Epithelial cell of esophagus (primary cell): ENCODE measurements at places on chromosomes 7 and 10.

DNA sequence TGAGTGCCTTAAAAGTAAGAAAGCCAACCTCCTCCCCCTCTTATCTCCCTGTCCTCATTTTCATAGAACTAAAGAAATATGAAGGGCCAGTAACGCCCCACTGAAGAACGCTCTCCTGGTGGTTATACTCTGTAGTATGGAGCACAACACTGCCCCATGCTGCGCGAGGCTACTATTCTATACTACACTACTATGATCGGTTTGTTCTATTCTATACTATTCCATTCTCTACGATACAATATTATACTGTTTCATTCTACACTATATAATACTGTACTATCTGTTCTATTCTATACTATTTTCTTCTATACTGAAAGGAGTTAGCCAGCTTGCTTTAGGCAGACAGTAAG, 34.8 kb downstream of the DIP2C start:
- no peak for DNase-seq

DNA sequence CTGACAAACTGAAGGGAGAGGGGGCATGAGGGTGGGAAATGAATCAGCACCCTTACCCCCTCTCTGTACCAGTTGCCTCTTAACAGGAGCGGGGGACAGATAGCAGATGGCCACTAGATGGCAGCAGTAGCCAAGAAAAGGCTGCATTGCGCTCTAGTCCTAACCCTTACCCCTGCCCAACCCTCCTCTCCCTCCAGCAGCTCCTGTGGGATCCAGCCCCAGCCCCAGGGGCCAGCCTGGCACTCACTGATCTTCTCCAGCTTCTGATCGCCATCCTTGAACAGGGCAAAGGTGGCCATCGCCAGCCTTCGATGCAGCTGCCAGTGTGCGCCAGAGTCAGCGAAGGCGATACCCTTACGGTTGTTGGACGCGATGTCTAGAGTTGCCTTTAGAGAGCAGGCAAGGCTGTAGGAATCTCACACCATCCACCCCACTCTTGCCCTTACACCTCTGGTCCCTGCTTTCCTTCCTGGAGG, 2.2 kb downstream of the CYP17A1 start:
- DNase-seq: peak; percentile 81

DNA sequence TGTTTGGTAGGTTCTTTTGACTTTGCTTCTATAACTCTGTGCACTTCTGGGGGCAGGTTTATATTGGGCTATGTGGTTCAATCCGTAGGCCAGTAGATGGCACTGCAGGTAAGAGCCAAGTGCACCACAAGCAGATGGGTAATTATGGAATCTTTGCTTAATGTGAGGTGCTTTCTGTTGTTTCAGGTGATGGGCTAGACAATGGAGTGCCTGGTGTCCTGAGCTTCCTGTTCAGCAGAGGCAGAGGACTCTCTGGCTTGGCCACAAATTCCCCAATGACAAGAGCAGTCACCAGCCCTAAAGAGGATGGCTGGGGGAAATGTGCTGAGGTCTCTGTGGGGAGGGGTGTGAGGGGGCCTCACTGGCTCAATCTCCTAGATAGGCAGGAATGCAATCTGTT, 455.0 kb downstream of the CCSER2 start:
- peak; percentile 65 for DNase-seq

- DNase-seq: no peak
Measured at GRCh38 chr10:84818961-84819360, 490.6 kb downstream of the CCSER2 start.

DNA sequence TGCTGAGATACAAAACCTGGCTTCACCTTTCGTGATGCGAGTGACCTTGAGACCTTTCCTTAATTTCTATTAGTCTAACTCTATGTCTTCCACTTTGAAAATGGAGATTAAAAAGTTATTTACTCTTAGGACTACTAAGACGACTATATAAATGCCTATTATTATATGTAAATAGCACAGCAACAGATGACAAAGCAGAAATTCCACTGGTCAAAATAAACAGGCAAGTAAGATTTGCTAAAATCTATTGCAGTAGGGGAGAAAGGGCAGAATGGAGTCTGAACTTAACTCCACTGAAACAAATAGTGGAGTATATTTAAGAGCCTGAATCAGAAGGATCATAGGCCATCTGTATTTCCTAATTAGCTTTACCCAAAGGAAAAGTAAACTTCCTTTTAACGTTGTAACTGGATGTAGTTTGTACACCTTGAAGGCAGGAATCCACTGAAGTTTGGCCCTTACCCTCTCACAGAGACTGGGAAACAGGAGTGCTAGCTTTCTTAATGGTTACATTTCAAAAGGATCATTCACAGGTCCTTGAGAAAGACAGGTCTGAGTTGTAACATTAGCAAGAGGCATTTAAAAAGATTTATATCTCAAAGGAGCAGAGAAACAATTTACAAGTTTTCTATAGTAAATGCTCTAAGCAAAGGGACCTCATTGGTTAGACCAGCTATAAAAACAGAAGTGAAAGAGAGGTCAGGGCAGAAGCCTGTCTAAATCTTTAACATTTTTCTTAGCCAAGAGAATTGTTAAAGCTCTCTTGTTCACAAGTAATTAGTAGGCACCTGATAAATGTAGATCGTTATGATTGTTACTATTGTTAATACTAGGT, 332.5 kb downstream of the ZWINT start:
- no peak for DNase-seq

GRCh38 chr10:7932301-7933036, 114.2 kb downstream of the TAF3 start:
- no peak for DNase-seq

DNA sequence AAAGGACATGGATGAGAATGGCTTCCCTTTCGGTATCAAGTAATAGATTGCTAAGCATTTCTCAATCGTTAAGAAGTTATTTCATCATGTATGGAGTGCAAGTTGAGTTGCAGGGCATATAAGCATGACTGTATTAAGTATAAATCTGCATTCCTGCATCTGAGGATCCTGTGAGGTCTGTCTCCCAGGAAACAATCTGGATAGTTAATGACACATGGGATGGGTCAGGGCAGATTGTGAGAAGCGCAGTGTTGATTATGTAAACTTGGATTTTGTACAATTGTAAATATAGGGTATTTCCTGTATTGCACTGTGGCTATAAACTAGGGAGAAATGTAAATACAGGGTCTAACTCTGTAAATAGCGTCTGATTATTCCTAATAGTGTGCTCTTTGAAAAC, 102.6 kb downstream of the PLXDC2 start:
- peak; percentile 90 for DNase-seq

GRCh38 chr10:500876-501275, 188.6 kb downstream of the DIP2C start:
- DNase-seq: no peak

DNA sequence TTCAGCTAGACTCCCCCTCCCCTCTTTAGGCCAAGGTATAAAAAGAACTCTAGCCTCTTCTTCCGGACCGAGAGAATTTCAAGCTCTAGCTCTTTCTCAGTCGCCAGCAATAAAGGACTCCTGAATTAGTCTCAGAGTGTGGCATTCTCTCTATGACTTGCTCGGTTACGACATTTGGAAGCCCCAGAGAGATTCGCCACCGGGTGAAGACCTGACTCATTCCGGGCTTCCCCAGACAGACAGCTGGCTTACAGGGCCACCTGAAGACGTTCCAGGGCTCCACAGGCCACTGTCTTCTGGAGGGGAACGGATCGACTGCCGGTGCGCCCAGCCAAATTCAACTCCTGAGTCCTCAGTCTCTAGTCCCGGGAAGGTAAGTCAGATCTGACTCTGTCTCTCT, at the start of gene AKR1B15:
Gene AKR1B15, plus strand, starts transcription at position 234 of the 400 bp plus-strand sequence. CDS start 15,510 bp downstream, outside the sequence.
- peak; percentile 79 for DNase-seq

- DNase-seq: peak; percentile 92
Measured at GRCh38 chr7:2820508-2820934, 23.6 kb downstream of the GNA12 start.

DNA sequence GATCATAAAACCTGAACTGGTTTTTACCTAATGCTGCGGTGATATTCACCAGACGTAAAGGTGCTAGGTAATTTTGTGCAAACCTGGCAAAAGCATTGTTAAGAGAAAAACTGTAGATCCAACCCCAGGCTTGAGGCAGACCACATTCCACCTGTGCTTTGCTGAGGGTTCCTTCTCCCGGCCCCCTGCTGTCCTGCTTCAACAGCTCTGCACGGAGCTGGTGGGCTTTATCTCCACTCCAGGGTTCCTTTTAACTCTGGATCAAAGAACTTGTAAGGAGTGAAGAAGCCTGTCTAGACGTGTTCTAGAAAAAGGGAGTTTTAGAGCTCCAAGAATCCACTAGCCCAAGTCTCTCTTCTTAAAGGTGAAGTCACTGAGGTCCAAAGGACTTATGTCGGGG, 87.5 kb upstream of the NMT2 start:
- DNase-seq: no peak

DNA sequence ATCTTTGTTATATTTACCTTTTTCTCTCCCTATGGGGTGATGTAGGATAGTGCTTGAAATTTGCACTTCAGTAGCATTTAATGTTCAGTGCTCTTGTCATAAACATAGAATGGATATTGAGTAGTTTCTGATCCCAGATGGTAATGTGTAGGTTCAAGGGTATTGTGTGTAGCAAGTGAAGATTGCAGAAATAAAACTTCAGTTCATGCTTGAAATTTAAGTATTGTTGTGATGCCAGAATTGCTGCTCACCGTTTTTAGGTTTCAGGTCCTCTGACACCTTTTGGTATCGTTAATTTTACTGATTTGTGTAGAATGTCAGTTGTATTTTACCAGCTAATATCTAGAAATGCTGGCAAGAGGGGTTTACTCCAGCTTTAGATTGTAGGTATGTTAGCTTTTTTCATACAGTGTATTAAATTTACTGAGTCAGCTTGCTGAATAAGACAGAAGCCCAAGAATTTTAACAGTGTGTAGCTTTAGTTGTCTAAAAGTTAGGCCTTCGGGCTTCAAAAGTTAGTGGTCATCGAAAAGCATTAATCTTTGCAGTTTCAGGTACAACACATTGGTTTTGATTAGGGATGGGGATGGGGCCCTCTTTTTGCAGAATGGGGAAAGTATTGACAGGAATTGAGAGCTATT, 1.9 kb downstream of the PTEN start:
- DNase-seq: no peak

DNA sequence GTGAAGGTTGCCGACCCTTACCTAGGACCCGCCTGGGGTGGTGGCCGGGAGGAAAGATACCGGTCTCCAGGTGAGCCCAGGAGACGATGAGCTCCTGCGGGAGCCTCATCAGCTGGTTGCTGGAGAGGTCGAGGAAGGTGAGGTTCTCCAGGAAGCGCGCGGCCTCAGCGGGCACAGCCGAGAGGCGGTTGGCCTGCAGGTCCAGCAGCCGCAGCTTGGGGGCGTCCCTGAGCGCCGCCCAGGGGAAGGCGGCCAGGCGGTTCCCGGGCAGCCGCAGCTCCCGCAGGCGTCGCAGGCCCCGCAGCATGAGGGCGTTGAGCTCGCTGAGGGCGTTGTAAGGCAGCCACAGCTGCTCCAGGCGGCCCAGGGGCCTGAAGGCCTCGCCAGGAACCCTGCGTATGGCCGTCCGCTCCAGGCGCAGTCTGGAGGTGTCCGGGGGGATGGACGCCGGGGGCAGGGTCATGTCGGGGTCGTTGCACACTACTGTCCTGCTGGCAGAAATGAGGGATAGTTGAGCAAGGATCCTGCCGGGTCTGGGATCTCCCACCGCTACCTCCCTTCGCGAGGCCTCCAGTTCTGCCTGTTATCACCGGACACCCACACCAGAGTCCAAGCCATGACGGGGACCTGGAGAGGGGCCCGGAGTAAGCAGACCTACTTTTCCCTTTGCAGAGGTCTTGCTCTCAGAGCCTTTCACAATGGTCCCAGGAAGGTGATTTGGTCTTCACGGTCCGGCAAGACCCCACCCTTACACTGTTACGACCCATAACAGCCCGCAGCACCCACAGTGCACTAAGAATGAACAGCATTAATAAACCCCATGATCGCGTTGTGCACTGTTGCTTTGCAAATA, 3.9 kb downstream of the LRIT1 start:
- no peak for DNase-seq

- peak; percentile 69 for DNase-seq
Measured at GRCh38 chr7:111041577-111041976, 49.4 kb upstream of the LRRN3 start.
